ENCODE measurements at places on chromosomes 3 and 15.
A peak's percentile ranks its signal among the peaks of the same experiment; 100 is the strongest.

- no peak for DNase-seq
Observed at GRCh38 chr3:98612996-98613517, 19.6 kb upstream of the CPOX start.

GRCh38 chr3:166637984-166638530 lies 742.0 kb downstream of the ZBBX start:
- DNase-seq: no peak

- no peak for DNase-seq
Observed at GRCh38 chr3:38980938-38981337, 70.8 kb downstream of the SCN11A start.

DNA sequence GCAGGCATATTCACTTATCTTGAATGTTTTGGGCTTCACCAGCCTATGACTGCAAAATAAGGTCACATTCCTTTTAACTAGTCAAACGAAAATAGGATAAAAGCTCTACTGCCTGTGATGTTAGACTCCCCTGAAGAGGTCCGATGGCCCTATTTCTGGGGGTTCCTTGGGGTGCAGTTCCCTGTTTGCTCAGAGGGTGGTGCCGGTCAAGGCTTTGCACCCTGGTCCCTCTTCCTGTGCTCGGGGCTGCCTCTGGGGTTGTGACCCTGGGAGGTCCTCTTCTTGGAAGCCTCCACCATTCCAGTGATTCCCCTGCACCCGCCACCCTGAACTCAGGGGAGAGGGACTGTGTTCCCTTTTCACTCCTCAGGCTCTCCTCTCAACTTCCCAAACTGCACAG lies 86.7 kb upstream of the ANKRD34C start:
- no peak for DNase-seq

DNA sequence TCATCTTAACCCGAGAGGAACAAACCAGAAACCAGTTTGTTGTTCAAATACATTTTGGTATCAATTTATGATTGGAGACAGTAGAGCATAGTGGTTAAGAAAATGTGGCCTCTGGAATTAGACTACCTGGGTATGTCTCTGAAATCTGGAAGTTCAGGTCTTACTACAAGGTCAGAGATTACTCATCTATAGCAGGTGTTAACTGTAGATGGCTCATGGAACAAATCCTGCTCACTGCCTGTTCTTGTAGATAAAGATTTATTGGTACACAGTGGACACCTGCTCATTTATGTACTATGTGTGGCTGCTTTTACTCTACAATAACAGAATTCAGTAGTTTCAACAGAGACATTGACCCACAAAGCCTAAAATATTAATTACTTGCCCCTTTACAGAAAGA lies 413.3 kb downstream of the CNTN6 start:
- no peak for DNase-seq

DNA sequence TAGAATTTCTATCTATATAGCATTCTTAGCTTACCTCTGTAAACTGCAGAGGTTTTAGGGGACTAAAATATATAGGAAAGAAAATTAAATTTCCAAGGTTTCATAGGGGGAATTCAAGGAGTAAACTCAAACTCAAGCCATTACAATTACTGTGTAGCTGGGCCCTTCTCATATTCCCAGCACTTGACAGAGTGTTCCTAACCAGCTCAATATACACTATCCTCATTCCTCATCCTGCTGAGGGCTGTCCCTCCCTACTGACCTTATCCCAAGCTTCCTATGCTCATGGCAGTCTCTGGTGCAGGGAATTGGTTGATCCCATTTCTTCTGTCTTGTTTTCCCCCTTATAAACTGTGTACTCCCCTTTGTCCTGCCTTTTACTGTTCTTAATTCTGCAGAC lies 33.9 kb downstream of the NXPE3 start:
- DNase-seq: no peak

GRCh38 chr15:63288778-63289378 lies 11.5 kb downstream of the APH1B start:
- DNase-seq: peak; percentile 12

DNA sequence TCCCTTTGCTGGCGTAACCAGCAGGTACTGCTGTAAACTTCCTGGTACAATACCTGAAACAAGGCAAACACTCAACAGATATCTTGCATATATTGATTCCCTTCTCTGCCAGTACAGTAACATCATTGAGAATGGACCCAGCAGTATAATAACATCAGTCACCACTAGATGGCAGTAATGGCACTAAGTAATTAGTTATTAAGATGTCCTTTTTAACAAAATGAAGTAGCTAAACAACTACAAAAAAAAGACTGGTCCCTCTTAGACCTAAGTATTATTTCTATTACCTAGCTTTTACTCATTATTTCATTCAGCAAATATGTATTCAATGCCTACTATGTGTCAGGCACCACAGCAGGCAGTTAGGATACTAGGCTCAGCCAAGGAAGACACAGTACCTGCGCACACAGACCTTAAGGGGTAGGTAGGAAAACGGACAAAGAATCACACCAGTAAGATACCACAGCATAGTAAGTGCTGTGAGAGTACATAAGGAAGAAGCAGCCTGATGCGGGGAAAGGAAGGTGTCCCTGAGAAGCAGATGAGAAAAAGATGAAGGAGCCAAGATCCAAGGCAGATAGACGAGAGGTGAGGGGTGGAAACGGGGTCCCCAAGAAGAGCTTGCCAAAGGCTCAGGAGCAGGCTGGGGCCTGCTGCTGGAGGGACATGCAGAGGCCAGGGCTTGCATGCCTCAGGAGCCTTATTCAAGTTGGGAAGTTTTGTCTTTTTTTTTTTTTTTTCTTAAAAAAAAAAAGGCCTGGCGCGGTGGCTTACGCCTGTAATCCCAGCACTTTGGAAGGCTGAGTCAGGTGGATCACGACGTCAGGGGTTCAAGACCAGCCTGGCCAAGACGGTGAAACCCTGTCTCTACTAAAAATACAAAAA lies 102.7 kb upstream of the CHD2 start:
- DNase-seq: no peak

- DNase-seq: no peak
Observed at GRCh38 chr15:22908830-22909229, 70.4 kb downstream of the NIPA2 start.

DNA sequence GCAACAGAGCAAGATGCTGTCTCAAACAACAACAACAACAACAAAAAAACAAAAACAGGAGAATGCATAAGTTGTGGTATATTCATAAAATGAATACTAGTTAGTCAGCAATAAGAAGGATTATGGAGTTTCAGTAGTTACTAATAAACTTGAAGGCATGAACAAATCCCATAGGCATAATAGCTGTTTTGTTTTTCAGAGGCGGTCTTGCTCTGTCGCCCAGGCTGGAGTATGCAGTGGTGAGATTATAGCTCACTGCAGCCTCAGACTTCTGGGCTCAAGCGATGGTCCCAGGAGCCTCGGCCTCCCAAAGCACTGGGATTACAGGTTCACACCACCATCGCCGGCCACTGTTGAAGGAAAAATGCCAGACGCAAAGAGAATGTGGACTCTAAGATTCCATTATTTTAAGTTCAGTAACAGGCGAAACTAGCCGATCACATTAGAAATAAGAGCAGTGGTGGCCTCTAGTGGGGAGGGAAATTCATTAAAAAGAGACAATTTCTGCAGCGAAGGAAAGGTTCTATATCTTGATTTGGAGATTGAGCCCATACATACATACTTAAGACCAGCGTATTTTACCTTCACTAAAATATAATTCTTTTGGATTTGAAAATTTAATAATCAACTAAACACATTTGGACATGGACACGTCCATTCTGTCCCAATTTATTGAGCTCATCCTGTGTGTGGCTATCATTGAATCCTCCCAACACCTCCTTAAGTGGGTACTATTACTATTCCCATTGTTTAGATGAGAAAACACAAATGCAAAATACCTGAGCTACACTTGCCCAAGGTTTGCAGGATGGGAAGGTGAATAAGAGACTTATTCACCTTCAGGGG lies 27.4 kb upstream of the HDAC11 start:
- no peak for DNase-seq

DNA sequence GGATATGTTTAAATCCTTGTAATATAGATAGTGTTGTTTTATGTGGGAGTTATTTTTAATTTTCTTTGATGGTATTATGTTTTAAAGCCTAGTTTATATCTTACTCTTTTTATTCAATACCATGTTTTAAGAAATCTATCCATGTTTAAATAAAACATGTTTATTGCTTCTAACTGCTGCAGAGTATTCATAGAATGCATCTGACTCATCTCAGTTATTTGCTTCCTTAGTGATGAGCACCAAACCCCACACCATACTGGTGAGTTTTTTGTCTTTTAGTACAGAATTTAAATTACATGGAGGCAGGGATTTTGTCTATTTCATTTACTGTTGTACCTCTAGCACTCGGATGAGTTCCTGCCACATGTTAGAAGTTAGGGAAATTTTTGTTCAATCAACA lies 209.2 kb downstream of the NSUN3 start:
- DNase-seq: no peak

DNA sequence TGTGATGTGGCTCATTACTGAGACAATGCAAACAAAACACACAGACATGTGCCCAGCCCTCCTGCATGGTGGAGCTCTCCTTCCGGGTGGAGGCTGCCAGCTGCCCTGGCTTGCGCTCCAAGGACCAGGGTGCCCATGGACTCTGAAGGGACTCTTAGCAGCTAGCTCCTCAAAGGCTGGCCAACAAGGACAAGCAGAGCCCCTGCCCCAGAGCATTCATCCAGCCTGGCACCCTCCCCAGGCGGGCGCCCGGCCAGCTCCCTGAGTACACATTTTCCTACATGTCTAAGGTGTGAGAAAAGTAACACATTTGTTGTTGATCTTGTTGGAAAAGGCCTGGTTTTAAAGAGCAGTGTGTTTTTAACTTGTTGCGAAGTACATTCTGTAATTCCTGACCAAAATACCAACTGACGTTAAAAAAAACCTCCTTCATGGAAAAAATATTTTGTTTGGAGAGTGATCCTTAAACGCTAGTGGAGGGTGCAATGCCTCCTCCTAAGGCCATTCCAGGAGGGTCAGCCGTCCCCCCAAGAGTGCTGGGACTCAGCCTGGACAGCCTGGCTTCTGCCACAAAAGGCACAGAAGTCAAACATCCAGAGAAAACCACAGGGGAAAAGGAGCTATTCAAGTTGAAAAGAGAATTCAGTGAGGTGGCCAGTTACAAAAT lies 86.9 kb downstream of the KLF15 start:
- no peak for DNase-seq

GRCh38 chr3:73026111-73026759 lies 29.6 kb downstream of the PPP4R2 start:
- no peak for DNase-seq

DNA sequence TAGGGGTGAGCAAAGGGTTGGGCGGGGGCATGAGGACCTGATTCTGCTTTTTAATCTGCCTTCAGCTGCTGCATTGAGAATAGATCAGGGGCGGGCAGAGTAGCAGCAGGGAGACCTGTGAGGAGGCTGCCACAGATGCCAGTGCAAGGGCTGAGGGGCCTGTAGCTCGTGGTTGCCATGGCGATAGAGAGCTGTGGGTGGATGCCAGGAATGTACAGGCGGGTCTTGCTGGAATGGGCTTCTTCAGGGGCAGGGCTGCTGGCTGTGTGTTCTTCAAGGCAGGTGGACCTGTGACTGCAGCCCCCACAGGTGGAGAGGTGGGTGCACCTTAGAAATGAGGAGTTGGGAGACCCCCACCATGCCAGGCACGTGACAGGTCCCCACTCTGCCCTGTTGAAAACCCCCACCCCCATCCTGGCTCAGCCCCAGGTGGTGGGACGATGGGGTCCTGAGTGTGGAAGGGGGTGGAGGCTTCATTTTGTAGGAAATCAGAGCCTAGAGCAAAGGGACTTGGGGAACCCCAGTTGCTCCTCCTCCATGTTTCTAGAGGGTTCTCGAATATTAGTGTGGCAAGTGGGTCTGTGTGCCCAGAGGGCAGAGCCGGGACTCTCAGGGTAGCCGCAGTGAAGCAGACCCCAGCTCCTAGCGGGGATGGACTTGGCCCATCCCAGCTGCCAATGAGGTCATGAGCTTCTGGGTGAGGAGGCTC lies 38.3 kb downstream of the SLC6A6 start:
- DNase-seq: no peak

- DNase-seq: no peak
Observed at GRCh38 chr15:71712182-71712581, 98.2 kb upstream of the NR2E3 start.

- no peak for DNase-seq
Observed at GRCh38 chr15:67134067-67134838, 68.9 kb downstream of the SMAD3 start.

GRCh38 chr3:188106887-188107830 lies 46.8 kb upstream of the LPP start:
- DNase-seq: no peak

DNA sequence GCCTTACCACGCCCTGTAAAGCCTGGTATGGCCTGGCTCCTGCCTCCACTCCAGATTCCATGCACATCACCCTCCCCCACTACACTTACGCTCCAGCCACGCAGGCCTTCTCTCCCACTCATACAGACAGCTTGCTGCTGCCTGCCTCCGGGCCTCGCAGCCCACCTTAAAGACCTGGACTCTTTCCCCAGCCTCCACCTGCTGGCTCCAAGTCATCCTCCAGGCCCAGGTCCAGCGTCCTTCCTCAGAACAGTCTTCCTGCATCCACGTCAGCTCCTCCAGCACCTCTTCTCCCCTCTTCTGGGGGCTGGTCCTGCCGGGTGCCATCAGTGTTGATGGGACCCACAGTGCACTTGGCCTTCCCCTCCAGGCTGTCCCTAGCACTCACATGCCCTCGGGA lies 75.5 kb downstream of the NUP210 start:
- DNase-seq: no peak

DNA sequence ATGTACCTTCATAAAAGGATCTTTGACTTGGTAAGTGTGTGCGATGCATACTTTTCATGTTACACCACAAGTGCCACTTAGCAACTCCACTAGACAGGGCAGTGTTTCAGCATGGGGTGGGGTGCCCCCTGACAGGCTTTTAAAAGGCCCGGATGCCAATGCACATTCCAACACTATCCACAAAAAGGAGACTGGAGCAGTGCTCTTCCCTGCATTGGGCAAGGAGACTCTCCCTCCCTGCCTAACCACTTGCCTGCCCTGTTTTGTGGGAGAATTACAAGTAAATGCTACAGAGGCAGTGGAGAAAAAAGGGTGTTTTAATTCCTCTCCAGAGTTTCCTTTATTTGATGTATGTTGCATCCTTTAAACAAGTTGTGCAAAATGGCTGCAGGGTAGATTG lies 1.7 kb upstream of the RARB start:
- DNase-seq: no peak

DNA sequence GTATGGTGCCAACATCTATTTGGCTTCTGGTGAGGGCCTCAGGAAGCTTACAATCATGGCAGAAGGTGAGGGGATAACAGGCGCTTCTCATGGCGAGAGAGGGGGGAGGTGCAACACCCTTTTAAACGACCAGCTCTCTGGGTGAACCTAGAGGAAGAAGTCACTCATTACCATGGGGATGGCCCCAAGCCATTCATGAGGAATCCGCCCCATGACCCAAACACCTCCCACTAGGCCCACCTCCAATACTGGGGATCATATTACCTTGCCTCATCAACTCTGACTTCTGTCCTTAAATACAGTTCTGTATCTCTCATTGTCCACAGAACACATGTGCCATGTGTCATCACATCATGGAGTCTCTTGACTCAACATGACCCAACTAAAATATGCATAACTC lies 37.5 kb upstream of the CLRN1 start:
- DNase-seq: no peak

- DNase-seq: no peak
Observed at GRCh38 chr3:54294214-54294613, 171.9 kb downstream of the CACNA2D3 start.
